ENCODE measurements at places on chromosomes 16 and 17.

GRCh38 chr16:88726981-88727380, 20.7 kb downstream of the CTU2 start:
- no peak for DNase-seq

GRCh38 chr17:21522755-21523336, 146.7 kb downstream of the KCNJ12 start:
- DNase-seq = no peak

- DNase-seq = no peak
These were observed 42.0 kb downstream of the WNT3 start for GRCh38 chr17:46776298-46777005.

DNA sequence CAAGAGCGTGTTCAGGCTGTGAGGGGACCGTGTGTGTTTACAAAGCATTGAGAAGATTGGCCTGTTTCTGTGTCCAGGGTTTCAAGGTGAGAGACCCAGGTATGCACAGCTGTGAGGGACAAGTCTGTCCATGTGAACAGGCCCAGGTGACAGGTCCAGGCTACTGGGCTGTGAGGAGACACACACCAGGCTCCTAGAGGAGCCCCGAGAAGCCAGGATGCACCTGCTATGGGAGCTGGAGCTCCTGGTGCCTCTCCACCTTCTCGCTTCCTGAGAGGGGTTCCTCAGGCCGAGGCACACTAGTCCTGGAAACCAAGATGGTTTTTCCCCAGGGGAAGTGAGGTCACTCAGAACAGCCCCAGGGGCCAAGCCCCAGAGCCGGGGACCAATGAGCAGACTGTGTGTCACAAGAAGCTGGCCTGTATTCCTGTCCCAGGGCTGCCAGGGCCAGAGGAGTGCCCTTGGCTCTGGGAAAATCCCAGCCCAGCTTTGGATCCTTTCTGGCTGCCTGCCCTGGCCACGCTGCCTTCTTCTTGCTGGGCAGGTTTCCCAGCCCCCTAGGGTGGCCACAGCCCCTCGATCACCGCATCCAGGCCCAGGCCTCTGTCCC, 153.4 kb upstream of the PLCG2 start:
- no peak for DNase-seq
